HT1080 (cell line): ENCODE measurements at places on chromosomes 4 and X. TPM values are rescaled to one million over a fixed set of nuclear protein-coding genes. Genes with fewer than 3 reads are reported as not detected.

CSAG1 gene
- 63.8 and 71.6 TPM in 2 replicates for total RNA-seq

PDGFC gene
- 46.5 and 52.3 TPM in 2 replicates for total RNA-seq

SCML1 gene
- total RNA-seq: 13.4 and 19.6 TPM in 2 replicates

MAGEB2 gene
- total RNA-seq: 122 and 158 TPM in 2 replicates

SPATA4 gene
- not detected in 2 replicates for total RNA-seq
